ENCODE measurements at places on chromosomes 7 and 10.

- DNase-seq = no peak
Observed at GRCh38 chr7:36946401-36946739, 222.1 kb upstream of the AOAH start.

DNA sequence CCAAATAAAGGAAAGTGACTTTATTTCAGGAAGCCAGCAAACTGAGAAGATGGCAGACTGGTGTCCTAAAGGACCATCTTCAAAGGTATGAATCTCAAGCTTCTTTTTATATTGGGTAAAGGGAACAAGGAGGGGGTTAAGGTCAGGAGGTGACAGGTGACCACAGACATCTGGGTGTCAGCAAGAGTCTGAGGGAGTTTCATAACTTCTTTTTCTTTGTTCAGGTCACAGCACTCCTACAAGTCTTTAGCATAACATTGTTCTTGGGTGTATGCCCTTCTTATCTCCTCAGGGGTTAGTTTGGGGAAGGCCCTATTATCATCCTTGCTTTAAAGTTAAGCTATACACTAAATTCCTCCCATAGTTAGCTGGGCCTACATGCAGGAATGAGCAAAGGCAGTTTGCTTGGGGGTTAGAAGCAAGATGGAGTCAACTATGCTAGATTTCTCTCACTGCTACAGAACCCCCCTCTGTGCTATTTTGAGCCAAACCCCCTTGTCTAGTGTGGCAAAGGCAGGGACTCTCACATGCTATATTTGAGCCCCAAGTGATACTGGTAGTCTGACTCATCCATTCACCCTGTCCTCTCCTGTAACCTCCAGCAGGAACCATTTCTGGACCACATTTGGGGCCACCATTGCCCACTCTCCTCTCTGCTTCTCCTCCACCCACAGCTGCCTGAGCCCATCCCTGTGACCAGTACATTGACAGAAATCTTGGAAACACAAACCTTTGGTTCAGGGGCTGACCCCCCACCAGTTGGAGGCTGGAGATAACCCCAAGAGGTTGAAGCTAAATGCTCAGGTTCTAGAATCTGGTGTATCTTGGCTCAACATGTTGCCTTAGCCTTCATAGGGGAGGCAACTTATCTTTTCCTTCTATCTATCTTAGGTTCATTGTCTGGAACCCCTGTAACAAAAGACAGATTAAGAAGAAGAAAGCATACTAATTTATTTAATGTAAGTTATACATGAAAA, 55.5 kb upstream of the LRGUK start:
- DNase-seq = no peak

- no peak for DNase-seq
Observed at GRCh38 chr7:65379318-65379717, 5.7 kb downstream of the ZNF92 start.

DNA sequence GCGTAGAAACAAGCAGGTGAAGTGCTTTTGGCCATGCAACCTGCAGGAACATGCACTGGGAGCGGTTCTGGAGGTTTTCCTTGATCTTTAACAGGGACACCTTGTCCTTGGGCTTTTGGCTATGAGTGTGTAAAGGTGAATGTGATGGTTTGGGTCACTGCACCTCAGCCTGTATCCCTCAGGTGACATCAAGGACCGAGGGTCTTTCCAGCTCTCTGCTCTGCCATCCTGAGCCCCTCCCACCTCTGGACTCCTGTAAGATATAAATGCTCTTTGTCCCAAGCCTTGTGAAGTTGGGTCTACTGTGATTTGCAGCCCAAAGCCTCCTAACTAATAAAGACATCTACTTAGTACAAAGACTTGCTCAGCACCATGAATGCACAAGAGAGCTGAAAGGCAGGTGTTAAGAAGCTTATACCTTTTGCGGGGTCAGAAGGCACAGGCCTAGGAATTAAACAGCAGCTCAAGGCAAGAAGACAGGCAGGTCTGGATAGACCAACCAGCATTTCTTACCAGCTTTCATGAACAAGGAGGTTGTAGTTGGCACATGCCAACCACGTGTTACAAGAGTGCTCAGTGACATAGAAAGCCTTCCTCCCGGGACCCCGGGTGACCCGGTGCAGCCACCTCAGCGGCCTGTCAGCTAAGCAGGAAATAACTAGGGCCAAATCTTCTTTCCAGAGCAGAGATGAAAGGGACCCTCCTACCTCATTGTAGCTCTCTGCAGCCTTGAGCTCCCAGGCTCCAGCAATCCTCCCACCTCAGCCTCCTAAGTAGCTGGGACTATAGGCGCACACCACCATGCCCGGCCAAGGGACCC, 89.9 kb downstream of the CARD11 start:
- DNase-seq = no peak

DNA sequence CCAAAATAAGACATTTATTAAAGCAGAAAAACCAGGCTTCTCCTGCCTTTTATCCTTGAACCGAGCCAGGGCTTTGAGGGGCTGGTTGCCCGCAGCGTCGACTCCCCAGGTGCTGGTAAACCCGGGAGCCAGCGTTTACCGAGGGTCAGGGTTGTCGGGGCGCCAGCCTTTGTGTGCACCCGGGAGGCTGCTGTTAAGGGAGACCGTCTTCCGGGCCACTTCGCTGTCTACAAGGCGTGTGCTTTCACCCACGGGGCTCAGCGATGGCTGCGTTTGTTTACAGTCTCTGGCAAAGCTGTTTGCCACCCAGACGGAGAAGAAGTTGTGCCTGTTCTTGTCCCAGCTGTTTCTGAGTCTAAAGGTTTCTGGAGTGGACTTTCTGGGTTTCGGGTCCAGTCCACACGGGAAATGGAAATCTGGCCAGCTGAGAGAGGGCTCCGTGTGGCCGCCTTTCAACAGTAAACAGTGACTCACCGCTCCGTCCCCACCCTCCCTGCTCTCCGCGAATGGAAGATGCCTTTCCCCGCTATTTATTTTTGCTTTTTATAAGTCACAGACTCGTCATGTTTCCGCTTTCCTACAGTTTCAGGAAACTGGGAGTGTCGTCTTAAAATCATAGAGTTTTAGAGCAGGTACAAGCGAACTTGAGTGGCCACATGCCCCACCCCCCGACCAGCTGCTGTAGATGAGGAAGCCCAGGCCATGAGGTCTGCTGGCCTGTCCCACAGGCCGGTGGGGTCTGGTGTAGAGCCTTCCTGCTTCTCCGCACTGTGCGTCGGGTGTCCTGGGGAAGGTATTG, 2.2 kb downstream of the MAFK start:
- peak; percentile 53 for DNase-seq

DNA sequence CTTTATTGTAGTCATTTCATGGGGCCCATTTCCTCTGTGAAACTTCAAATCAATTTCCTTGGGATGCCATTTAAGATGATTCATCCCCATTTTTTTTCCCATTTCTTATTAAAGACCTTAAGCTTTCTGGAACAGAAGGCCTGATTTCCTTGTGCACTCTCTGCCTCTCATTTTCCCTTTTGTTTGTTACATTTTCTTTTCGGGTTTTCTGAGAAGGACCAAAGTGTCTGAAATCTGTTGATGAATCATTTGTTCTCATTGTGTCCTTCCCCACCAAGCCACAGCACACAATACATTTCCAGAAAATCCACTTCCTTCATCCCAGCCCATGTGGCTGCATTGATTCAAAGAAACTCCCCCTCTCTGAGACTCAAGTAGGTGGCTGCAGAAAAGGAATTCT, 372.4 kb downstream of the SFMBT2 start:
- DNase-seq = no peak

- no peak for DNase-seq
Observed at GRCh38 chr7:150788474-150789269, 11.5 kb downstream of the TMEM176B start.

GRCh38 chr7:3429981-3430380, 128.9 kb downstream of the SDK1 start:
- DNase-seq = no peak

DNA sequence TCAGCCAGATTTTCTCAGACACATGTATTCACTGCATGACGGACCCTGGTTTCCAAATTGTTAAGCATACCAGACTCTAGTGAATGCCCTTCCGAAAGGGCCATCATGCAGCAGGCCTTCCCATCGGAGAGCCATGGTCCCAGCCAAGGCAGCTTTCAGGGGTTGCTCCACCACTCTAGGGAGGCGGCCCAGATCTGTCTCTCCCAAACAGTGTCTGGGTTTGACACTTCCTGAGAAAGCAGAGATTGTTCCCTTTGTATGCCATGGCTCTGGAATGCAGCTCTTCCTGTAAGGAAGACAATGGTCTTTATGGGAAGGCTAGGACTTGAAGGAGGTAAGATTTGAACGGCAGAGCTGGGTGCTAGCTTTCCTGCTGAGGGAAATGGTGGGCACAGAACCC, 178.8 kb upstream of the BMPER start:
- no peak for DNase-seq

DNA sequence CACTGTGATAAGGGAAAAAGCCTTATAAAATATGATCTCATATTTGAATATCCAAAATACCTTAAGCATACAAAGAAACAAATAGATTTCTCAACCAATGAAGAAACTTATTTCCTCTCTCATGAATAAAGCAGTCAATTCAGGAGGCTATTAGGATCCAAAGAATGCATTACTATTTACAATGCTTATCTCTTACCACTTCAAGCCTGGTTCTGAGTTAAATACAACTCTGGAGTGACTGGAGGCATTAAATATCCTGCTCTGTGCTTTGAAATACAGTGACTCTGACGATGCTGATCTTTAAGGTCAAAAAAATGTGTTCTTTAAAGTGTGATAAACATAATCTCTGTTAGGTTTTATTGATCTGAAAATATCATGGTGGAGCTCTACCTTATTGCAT, 493.2 kb downstream of the ZWINT start:
- DNase-seq = no peak

DNA sequence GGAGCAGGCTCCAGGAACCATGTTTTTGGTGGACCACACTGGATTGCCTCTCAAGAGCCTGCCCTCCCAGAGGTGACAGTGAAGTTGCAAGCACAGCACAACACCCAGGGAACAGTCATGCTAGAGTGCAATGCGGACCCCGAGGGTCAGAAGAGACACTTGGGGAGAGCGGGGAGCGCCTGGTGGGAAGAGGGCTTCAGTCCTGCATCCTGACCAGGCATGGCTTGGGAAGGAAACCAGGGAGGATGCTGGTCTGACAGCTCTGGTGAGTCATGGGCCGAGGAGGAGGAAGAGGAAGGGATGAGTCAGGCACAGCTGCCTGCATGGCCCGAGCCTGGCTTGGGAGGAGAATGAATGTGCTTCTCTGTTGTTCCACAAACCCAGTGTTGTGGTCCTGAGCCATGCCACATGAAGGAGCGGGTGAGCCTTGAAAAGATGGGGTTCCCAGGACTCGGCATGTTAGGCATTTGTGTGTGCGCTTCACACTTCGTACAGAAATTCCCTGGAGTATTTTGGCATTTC, 29.5 kb upstream of the ANKRD2 start:
- peak; percentile 41 for DNase-seq

Data from activated T-cell treated with anti-CD3 and anti-CD28 coated beads for 4 hours (primary cell).